Frontal cortex (tissue), 4 donors: ENCODE measurements at places on chromosomes 7 and 10.

DNA sequence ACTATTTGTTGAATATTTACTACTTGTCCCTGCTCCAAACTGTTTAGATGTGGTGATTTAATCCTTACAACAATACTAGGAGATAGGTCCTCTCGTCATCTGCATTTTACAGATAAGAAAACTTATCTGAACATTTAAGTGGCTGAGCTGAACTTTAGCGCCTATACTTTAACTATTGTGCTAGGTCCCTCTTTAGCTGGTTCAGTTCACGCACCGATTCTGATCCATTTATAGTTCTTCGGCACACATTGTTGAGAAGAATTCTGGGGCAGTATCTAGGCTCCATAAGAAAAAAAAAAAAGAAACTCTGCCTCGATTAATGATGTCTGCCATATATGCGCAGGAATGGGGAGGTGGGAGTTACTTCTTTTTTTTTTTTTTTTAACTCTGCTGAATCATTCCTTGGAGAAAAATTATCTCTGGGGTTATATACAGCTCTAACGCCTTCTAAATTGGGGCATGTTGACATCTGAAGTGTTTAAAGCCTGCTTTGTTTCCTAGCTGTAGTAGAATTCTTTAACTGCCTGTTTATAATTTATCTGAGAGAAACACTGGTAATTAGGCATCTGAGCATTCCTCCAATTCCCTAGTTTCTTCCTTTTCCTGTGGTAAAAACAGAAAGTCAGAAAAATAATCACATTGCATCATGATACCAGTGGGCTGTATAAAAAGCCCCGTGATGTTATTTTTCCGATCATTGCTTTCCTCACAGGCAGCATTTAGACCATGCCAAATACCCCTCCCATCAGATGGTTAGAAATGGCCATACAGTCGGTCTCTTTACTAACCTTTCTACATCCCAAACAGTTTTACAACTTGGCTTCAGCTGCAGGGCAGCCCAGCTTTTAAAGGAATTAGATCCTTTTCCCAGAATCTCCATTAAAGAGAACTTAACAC lies 98.5 kb upstream of the KDM7A start:
- DNase-seq, result no peak

GRCh38 chr10:128297709-128298378 lies 171.6 kb upstream of the MKI67 start:
- DNase-seq, result no peak

GRCh38 chr10:61758433-61758832 lies 95.7 kb downstream of the CABCOCO1 start:
- DNase-seq, result no peak

- DNase-seq, result no peak
Measured at GRCh38 chr10:60172363-60172990, 217.2 kb downstream of the ANK3 start.

- DNase-seq, result no peak
Measured at GRCh38 chr10:121102706-121103105, 251.5 kb downstream of the WDR11 start.

- no peak for DNase-seq
Measured at GRCh38 chr10:58054881-58055280, 212.8 kb downstream of the IPMK start.

DNA sequence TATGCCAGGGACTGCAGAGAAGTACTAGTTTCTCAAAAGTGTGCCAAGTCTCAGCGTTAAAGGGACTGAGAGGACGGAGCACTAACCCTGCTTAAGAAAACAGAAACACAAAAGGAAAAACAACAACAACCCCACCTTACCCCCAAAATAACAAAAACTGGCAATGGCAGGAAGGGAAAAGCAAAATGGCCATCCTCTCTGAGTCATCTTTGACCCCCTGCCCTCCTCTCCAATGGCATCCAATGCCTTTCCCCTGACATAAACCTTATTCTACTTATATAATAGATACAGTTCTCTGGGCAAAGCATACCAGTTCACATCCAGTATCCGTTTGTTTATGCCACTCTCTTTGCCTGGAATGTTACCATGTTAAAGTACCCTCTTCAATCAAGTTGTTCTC lies 1.6 kb downstream of the POLR1F start:
- DNase-seq, result no peak

GRCh38 chr10:28569506-28570159 lies 36.7 kb downstream of the WAC start:
- DNase-seq, result no peak

DNA sequence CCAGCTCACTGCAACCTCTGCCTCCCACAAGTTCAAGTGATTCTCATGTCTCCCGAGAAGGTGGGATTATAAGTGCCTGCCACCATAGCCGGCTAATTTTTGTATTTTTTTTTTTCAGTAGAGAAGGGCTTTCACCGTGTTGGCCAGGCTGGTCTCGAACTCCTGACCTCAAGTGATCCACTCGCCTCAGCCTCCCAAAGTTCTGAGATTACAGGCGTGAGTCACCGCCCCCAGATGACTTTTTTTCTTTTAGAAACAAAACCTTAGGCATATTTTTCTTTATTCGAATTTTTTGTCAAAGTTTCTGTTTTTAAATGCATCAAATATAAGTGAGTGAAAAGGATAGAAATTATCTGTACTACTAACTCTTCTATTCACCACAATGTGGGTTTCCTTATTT lies 113.1 kb downstream of the LRRC4 start:
- no peak for DNase-seq

GRCh38 chr7:116593359-116594075 lies 68.7 kb downstream of the CAV1 start:
- no peak for DNase-seq

DNA sequence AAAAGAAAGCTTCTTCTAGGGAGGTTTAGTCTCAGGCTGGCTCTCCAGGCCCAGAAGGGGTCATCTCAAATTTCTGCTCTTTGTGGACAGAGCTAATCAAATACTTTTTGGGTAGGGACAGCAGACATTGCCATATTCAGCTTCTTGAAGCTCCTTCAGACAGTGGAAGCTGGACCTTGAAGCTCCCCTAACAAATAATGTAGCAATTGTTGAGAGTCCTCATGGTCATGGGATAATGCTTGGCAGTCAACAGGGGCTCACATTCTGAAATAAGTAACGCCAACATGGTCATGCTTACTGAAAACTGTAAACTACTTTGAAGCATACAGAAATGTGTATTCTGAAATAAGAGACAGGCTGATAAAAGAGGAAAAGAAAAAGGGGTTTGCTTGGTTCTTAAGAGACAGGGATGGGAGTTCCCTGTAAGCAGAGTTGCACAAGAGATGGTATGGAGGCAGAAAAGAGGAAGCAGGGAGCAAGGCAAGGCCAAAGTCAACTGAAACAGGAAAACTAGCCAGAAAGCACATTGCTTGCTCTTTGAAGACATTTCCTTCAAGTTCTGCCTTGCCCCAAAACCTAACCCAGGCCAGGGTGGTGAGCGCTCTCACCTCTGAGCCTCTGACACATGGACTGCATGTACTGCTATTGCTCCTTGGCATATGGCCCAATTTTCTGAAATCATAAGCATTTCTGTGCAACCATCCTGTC lies 53.1 kb upstream of the KMT2E start:
- no peak for DNase-seq

- no peak for DNase-seq
Measured at GRCh38 chr10:30490289-30491000, 56.5 kb downstream of the MAP3K8 start.

DNA sequence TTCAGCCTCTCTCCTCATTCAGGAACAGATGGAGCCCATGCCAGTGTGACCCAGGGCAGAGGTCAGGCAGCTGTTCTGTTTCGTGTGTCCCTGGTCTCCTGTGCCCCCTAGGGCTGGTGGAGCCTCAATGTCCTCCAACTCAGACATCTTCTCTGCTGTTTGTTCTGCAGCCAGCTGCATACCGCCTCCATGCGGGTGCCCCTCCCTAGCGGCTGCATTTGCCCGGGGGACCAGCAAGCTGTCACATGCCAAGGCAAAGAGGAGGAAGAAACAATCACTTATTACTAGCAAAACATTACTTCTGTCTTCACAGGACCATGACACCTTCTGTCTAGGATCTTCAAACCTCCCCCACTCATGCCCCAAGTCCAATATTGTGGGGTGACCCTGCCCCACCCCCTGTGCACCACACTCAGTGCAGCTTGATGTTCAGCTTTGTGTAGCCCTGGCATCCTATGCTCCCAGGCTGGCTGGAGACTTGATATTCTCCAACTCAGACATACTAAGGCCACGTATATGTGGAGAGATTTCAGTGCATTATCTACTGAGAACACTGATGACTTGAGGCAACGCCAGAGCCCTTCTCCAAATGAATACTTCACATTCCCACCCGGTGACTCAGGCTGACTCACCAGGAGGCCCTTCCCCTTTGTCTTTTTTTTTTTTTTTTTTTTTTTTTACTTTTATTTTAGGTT lies 188.9 kb downstream of the SKIDA1 start:
- DNase-seq, result no peak

DNA sequence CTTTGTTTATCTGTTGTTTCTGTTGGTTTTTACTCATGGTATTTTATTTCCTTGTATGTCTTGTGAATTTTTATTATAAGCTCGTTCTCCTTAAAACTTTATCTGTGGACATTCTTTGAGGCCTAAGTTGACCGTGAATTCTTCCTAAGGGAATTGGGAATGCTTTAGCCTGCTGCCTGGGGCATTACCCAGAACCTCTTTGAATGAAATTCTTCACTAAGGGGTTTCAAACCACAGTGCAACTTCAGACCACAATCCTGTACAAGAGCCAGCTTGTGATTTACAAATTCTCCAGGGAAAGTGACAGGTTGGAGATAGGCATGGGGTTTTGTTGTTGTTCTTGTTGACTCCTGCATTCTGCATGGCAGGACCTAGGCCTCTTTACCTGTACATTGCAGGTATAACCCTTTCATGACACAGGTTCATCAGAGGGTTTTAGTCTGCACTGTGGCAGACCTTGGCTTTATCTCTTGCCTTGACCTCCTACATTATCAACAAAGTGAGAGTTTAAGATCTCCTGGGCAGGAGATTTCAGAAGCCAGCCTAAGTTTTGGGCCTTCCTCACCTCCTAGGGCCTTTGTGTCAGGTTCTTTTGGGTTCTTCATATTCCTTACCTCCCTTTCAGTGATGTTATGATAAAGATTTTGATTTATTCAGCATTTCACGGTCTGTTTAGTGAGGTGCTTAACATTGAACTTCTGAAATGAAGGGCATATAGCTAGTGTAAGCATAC lies 70.2 kb downstream of the ABCC2 start:
- DNase-seq, result no peak

DNA sequence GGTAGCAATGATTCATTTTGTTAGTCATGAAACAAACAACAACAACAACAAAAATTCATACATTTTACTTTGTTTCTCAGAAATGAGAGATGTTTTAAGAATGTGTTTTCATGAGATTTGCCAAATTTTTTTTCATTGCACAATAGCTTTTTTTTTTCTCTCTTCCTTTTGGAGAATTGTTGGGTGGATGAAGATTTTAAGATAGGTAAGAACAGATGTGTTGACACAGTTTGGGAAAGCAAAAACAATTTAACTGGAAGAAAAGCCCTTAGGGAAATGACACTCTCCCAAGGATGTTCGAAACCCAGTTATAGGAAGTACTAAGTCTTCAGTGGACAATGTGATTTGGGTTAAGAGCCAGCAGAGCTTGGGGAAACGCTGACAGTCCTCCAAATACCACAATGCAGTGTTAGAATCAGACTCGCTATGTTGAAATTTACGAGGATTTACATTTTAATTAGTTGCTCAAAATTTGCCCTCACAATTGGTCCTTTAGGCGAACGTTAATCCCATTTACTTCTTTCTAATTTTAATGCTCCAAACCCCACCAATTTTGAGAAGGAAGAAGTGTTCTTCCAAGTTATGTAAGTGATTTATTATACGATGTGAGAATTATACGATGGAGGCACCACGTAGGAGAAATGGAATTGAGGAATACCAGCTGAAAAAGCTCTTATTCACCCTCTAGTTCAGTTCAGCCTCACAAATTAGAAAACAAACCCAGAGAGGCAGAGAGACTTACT lies 61.2 kb downstream of the HHEX start:
- no peak for DNase-seq

DNA sequence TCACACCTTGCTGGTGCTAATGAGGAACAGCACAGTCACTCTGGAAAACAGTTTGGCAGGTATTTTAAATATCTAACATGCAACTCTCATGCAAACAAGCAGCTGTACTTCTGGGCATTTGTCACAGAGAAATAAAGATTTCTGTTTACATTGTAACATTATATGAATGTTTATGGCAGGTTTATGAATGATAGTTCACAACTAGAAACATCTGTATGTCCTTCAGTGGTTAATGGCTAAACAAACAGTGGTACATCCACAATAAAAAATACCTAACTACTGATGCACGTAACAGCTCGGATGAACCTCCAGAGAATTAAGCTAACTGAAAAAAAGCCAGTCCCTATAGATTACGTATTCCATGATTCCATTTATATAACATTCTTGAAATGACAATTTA lies 109.6 kb downstream of the GPR37 start:
- no peak for DNase-seq

- DNase-seq, result no peak
Measured at GRCh38 chr7:27000496-27000895, 95.3 kb downstream of the HOXA1 start.

DNA sequence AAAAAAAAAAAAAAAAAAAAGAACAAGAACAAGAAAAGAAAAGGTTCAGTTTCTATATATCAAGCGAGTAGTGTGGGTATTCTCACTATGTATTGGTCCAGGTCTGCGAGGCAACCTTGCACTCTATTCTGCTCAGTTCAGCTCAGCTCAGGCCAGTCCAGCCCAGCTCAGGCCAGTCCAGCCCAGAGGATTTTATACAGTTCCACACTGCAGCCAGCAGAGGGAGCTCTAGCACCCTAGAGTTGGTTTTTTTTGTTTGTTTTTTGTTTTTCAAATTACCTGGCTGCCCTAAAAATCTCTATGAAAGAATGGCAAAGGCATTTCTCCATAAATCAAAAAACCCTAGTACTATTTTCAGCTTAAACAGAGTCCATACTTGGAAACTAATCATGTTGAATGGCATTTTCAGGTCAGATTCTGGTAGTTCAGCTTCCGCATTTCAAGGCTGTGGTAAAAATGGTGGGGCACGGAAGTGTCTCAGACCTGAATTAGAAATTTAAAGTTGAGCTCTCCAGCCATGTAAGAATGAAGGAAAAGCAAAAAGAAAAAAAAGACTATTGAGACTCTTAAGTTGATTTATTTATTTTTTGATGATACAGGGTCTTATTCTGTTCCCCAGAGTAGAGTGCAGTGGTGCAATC lies 55.2 kb upstream of the GSDME start:
- no peak for DNase-seq

GRCh38 chr10:71713135-71714030 lies 6.2 kb downstream of the C10orf105 start:
- peak; percentile 78 for DNase-seq

GRCh38 chr10:86636311-86636710 lies 18.0 kb upstream of the OPN4 start:
- no peak for DNase-seq

- DNase-seq, result no peak
Measured at GRCh38 chr7:105611856-105612775, 30.8 kb upstream of the EFCAB10 start.

DNA sequence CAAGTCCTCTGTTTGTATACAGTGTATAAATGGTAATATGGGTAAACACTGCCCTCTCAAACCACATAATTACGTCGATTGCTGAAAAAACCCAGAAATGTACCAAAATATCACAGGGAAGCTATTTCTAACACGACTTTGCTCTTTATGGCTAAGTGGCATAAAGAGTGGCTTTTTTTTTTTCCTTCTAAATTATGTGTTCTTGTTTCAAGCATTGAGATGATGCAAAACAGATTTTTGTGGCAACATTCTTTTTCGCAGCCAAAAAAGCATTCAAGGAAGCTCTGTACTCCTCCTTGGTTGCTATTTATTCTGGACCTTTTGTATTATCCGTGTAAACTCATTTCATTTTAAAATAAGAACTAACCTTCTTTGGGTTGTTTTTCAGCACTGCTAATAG lies 138.9 kb downstream of the VTI1A start:
- DNase-seq, result no peak
